ENCODE measurements at places on chromosomes 7 and 10. TPM values are rescaled to one million over a fixed set of nuclear protein-coding genes. Genes with fewer than 3 reads are reported as not detected.

Gene TFR2
- 0.26 TPM for total RNA-seq

Gene CUL2
- total RNA-seq: 19.9 TPM

Gene PIK3AP1
- total RNA-seq: 0.52 TPM

Gene GIGYF1
- total RNA-seq: 22.8 TPM

Gene SEMA3D
- total RNA-seq: 4.0 TPM

Gene RNLS
- 12.6 TPM for total RNA-seq

Gene CALML5
- total RNA-seq: not detected

Gene JCAD
- 4.3 TPM for total RNA-seq
